ENCODE measurements at places on chromosomes 11 and 22.

- DNase-seq, result no peak
These were observed 139.9 kb upstream of the NARS2 start for GRCh38 chr11:78714539-78714938.

GRCh38 chr22:23789638-23790037 lies 2.9 kb downstream of the SMARCB1 start:
- DNase-seq, result no peak

DNA sequence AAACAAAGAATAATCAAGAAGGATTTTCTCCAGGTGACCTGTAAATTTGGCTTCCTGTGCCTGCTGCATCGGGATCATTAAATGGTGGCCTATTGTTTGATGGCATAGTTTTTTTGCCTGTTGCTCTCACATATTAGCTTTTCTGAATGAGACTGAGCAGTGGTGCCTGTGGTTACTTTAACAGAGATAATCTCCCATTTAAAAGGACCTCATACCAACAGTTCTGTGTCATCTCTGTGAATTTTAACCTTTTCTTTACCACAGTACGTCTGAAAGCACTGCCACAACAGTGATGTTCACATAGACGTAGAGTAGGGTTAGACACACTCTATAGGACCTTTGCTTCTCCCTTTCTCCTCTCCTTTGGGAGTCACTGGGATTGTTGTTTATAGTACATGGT lies 22.9 kb upstream of the RCE1 start:
- DNase-seq, result no peak

GRCh38 chr22:44728761-44729324 lies 23.5 kb upstream of the ARHGAP8 start:
- no peak for DNase-seq

DNA sequence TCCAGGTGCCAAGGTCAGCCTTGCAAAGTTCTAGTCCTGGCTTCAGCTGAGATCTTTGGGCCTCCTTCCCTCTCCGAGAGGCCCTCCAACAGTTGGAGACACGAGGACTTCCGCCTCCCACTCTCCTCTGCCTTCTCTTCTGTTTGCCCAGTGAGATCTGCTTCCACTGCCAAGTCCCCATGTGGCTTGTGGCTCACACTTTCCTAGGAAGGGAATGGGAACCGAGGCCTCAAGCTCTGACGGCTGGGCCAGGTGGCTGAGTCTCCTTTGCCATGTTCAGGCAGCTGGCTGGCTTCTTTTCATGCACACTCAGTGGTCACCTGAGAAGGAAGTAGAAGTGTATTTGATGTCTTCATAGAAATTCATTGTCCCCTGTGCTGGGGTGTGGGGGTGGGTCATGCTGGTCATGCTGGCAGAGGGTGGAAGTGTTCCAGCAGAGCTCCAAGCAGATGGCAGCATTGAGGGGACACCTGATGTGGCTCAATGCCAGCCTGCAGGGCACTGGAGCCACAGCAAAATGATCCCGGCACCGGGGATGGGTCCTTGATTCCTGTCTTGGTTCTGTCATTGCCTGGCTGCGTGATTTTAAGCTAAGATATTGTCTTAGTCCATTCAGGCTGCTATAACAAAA lies 130.4 kb downstream of the ADAMTS15 start:
- DNase-seq, result no peak

DNA sequence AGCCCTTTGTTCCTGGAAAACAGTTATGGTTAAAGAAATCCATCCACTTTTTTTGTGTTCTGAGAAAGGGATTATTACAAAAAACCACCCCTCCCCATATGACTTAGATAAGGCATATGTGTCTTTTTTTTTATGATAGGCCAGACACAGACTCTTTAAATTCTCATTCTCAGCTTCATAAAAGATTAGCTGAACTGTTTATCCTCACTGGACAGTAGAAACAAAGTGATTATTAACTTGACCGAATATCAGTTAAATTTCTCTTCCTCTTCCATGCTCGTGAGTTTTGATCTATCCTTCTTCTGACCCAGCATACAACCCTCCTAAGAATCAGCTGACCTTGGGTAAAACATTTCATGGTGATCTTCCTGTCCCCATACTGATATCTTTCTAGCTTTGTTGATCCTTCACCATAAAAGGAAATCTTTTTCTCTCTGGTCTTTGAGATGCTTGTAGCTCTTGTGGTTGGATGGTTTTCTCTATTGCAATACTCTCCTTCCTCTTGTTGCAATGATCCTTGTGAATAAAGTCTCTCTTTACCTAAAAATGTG lies 26.2 kb downstream of the OR2AG2 start:
- DNase-seq, result no peak

- no peak for DNase-seq
These were observed 151.7 kb downstream of the ATXN10 start for GRCh38 chr22:45823336-45823735.

DNA sequence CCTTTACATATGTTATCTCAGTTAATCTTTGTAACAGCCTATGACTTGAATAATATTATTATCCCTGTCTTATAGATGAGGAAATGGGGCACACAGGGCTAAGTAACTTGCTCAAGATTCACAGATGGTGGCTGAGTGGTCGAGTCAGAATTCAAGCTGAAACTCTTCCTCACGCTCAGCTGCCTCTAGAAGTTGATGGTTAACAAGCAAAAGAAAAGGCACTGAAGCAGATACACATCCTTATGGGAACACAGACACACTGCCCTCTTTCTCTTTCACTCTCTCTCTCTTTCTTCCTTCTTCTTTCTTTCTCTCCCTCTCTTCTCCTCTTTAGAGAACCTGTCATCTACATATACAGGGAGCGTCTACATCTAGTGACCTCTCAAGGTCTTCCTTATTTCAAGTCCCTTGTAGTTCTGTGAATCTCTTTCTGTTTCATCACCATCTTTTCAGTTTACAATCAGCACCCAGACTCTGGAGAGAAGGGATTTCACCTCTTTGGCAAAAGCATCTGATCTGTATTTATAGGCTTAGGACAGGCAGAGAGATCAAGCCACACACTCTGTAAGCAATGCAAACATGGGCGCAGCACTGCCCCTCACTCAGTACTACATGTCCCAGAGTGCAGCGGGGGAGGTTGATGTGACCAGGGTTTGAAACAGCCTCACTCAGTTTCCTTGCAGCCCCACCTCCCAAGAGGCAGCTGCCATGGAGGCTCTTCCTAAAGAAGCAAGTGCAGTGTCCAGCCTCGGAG lies 75.7 kb downstream of the GRAMD1B start:
- DNase-seq, result no peak

DNA sequence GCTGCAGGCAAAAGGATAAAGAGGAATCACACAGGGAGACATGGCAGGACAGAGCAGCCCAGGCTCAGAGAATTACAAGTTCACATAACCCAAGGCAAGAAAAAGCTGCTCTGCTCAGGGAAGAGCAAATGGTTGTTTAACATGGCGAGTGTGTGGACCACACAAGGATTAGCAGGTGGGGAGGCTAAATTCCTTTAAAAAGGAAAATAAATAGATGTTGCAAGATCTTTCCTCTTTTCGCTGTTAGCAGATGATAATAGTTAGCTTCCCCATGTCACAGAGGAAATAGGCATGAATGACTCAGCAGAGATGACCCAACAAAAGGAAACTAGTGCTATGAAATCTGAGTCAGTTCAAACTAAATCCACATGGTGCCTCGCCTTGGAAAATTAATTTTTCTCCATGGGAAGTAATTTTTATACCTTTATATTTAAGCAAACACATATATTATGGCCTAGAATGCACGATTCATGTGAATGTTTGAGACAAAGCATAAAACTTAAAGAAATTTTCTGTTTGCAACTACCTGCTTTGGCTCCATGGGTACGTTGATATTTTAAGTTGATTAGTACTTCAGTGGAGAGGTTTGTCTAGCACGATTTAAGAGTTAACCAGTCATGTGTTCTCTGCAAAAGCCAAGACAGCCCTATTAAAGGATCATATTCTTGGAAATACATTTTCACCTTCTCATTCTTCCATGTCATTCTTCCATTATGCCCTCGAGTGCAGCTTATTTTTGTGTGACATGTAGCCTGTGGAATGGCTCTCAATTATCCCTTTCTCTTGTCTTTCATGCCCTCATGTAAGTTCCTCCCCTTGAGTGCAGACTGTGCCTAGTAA lies 38.5 kb upstream of the FJX1 start:
- DNase-seq, result no peak

- no peak for DNase-seq
These were observed at the start of gene GNAZ for GRCh38 chr22:23070418-23071229. GNAZ (plus strand) TSS chr22:23070519; CDS start chr22:23095696, 25,177 bp downstream.

GRCh38 chr11:63914896-63915691 lies 1.9 kb downstream of the RCOR2 start:
- no peak for DNase-seq

DNA sequence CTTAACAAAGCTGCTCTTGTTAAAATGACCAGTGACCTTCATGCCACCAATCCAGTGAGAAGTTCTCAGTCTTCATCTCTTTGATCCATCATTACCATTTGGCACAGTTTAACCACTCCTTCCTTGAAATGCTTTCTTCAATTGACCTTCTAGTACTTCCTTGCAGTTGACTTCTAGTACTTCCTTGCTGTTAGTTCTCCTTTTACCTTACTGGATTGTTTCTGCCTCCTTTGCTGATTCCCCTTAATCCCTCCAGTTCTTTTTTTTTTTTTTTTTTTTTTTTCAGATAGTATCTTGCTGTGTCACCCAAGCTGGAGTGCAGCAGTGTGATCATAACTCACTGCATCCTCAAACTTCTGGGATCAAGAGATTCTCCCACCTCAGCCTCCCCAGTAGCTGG lies 66.0 kb upstream of the HORMAD2 start:
- no peak for DNase-seq

DNA sequence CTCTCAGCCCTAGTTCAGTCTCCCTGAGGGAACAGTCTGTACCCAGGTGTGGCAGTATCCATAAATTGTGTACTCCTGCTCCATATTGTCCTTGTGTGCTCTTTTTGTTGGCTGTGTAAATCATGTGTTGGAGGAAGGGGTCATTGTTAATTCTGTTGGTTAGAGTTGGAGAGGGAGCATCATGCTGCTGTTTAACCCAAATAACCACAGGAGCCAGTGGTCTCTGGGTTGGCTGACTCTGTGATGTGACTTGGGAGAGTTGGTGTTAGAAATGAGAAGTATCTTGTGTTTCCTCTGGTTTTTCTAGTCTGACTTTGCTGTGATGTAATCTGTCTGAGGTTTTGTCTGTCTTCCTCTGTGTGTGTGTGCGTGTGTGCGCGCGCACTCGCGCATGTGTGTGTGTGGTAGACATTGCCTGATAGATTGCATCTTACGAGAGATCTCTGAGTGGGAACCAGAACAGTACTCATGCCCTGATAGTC lies 30.5 kb downstream of the CTNND1 start:
- peak; percentile 70 for DNase-seq

DNA sequence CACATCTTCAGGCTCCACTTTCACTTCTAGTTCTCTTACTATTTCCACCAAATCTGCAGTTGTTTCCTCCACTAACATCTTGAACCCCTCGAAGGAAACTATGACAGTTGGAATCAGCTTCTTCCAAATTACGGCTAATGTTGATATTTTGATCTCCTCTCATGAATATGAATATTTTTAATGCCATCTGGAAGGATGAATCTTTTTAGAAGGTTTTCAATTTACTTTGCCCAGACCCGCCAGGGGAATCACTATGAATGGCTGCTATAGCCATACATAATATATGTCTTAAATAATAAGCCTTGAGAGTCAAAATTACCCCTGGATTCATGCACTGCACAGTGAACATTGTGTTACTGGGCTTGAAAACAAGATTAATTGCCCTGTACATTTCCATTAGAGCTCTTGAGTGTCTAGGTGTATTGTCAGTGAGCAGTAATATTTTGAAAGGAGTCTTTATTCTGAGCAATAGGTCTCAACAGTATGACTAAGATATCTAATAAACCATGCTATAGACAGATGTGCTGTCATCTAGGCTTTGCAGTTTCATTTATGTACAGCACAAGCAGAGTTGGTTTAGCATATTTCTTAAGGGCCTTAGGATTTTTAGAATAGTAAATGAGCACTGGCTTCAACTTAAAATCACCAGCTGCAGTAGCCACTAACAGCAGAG lies 48.3 kb upstream of the LRRC55 start:
- no peak for DNase-seq
